ENCODE measurements at places on chromosomes 11 and 22. TPM values are rescaled to one million over a fixed set of nuclear protein-coding genes. Genes with fewer than 3 reads are reported as not detected.

Gene RAC2
- 2.1 TPM for total RNA-seq

Gene CBLIF
- not detected for total RNA-seq

Gene KCNJ5
- total RNA-seq, result not detected

Gene GGTLC3
- not detected for total RNA-seq

Gene MYRF
- total RNA-seq, result 5.8 TPM

Gene TIMP3
- total RNA-seq, result 6.3 TPM

Gene CD3D
- not detected for total RNA-seq

Gene NTM
- 4.3 TPM for total RNA-seq

Gene SLCO2B1
- total RNA-seq, result 0.12 TPM

Gene TMEM121B
- 5.0 TPM for total RNA-seq

Gene DENND6B
- 7.8 TPM for total RNA-seq

DNA sequence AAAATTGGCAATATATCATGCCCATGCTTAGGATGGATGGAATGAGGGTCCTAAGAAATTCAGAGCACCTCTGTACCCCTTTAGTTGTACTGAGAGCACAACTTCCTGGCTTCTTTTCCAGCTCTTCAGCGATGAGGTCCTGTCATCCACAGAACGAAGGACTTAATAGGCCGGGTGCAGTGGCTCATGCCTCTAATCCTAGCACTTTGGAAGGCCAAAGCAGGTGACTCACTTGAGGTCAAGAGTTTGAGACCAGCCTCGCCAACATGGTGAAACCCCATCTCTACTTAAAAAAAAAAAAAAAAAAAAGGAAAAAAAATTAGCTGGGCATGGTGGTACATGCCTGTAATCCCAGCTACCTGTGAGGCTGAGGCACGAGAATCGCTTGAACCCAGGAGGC, 125.3 kb upstream of the BMAL1 start:
- no peaks in the 10 kb centered on the region for H3K36me3 ChIP-seq
- no peaks in the 10 kb centered on the region for H3K4me1 ChIP-seq
- no peak overlapping the region for H3K4me3 ChIP-seq
- DNase-seq, result no peak
- no peaks in the 10 kb centered on the region for H3K27me3 ChIP-seq
- H3K27ac ChIP-seq, result no peak overlapping the region

DNA sequence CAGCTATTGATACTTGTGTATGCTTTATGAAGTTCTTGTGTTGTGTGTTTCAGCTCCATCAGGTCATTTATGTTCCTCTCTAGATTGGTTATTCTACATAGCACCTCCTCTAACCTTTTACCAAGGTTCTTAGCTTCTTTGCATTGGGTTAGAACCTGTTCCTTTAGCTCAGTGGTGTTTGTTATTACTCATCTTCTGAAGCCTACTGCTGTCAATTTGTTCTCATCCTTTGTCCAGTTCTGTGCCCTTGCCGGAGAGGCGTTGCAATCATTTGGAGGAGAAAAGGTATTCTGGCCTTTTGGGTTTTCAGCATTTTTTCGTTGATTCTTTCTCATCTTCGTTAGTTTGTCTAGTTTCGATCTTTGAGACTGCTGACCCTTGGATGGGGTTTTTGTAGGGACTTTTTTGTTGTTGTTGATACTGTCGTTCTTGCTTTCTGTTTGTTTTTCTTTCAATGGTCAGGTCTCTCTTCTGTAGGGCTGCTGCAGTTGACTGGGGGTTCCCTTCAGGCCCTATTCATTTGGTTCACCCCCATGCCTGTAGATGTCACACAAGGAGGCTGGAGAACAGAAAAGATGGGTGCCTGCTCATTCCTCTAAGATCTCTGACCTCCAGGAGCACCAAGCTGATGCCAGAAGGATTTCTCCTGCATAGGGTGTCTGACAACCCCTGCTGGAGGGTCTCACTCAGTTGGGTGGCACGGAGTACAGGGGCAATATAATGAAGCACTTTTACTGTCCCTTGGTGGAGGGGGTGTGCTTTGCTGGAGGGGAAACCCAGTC, 35.9 kb upstream of the MUC15 start:
- H3K4me3 ChIP-seq, result no peak overlapping the region
- no peak overlapping the region for H3K27ac ChIP-seq
- H3K27me3 ChIP-seq, result no peaks in the 10 kb centered on the region
- peaks cover 7% of the 10 kb centered on the region for H3K4me1 ChIP-seq
- no peak for DNase-seq

DNA sequence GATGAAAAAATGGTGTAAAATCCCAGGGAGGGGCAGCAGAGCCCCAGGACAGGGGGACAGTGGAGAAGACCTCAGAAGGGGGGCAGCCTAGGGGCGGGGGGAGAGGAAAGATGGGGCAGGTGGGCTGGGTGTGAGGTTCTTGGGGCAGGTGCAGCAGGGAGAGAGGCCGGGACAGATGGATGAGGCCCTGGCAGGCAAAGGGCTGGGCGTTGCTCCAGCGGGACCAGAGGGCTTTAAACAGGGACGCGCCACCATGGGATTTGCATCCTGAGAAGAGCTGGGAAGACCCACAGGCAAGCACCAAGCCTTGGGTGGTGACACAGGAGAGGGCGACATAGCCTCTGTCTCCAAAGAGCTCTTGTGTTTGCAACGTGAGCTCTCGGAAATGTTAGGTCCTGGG, 1342.8 kb downstream of the TBC1D22A start:
- H3K4me3 ChIP-seq, result no peak overlapping the region
- no peaks in the 10 kb centered on the region for H3K36me3 ChIP-seq
- H3K4me1 ChIP-seq, result no peaks in the 10 kb centered on the region
- H3K27ac ChIP-seq, result no peak overlapping the region
- no peak for DNase-seq

DNA sequence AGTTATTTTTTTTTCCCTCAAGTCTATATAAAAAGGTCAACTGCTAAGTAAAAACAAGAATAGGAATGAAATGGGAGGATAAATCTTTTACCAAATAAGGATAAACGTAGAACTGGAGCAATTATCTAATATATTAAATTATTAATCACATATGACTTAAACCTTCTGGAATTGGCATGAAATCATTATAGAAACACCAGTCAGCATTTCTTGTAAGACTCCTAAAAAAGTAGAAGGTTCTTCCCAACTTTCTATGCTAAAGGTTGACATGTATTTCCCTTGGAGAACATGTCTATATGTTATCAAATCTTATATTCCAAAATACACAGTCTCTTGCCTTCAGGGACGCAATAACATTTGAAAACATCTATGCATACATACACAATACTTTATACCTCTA, 143.2 kb downstream of the SBF2 start:
- no peaks in the 10 kb centered on the region for H3K27me3 ChIP-seq
- H3K36me3 ChIP-seq, result no peaks in the 10 kb centered on the region
- no peak for DNase-seq
- H3K4me1 ChIP-seq, result no peaks in the 10 kb centered on the region
- H3K4me3 ChIP-seq, result no peak overlapping the region
- H3K27ac ChIP-seq, result no peak overlapping the region

DNA sequence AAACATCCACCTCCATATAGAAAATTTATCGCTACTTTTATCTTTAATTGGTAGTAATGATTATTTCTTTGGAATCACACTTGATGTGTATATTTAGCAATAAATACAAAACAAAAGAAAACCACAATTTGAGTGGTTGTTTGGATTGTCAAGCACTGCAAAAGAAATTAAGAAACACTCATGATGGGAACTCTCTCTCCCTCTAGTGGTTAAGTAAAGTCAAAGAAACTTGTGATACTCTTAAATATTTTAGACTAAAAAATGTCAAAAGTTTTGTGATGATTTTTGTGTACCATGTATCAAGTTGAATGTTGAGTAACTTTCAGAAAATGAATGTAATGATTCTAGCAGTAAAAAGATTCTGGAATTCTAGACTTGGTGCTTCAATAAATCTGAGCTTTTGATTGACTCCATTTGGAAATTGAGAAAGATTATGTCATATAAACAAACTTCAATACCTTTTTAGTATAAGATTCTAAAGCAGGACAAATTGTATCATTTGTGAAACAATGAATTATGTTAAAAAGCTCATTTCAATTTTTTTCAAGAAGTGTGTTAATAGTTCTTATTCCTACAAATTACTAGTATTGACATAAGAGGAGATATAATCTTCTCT, 20.8 kb downstream of the MUC15 start:
- DNase-seq, result no peak
- H3K27me3 ChIP-seq, result no peaks in the 10 kb centered on the region
- H3K27ac ChIP-seq, result no peak overlapping the region
- no peaks in the 10 kb centered on the region for H3K4me1 ChIP-seq
- H3K4me3 ChIP-seq, result no peak overlapping the region

- no peaks in the 10 kb centered on the region for H3K36me3 ChIP-seq
- H3K27ac ChIP-seq, result no peak overlapping the region
- no peaks in the 10 kb centered on the region for H3K27me3 ChIP-seq
- DNase-seq, result no peak
- H3K4me1 ChIP-seq, result no peaks in the 10 kb centered on the region
Observed at GRCh38 chr22:45804986-45805325, 133.3 kb downstream of the ATXN10 start.

- DNase-seq, result no peak
- no peak overlapping the region for H3K4me3 ChIP-seq
- H3K27ac ChIP-seq, result no peak overlapping the region
- no peaks in the 10 kb centered on the region for H3K36me3 ChIP-seq
- H3K4me1 ChIP-seq, result peaks cover 11% of the 10 kb centered on the region
Observed at GRCh38 chr11:119305556-119306372, 11.2 kb downstream of the MCAM start.

DNA sequence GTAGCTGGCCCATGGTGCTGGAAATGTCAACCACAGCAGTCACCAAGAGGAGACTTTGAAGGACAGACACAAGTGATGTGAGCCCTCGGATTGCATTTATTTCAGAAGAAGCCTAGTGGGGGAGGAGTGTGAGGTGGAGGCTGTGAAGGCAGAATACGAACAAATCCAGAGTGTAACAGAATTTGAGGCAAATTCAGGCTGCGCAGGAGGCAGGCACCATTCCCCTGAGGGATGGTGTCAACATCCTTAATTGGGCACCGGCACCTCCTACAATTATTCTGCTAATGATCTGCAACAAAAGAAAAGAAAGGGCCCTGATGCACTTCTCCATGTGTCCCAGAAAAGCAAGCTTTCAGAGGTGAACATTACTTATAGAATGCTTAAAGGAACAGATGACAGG, 32.2 kb downstream of the CWC15 start:
- no peaks in the 10 kb centered on the region for H3K36me3 ChIP-seq
- H3K27me3 ChIP-seq, result no peaks in the 10 kb centered on the region
- DNase-seq, result no peak
- peaks cover 6% of the 10 kb centered on the region for H3K4me1 ChIP-seq
- no peak overlapping the region for H3K4me3 ChIP-seq

- no peak for DNase-seq
- no peak overlapping the region for H3K4me3 ChIP-seq
- H3K27ac ChIP-seq, result no peak overlapping the region
- no peaks in the 10 kb centered on the region for H3K27me3 ChIP-seq
- peaks cover 19% of the 10 kb centered on the region for H3K4me1 ChIP-seq
Observed at GRCh38 chr11:69646493-69647389, 5.8 kb downstream of the CCND1 start.

- no peak overlapping the region for H3K27ac ChIP-seq
- DNase-seq, result no peak
- H3K4me3 ChIP-seq, result no peak overlapping the region
- H3K27me3 ChIP-seq, result no peaks in the 10 kb centered on the region
- H3K4me1 ChIP-seq, result peaks cover 3% of the 10 kb centered on the region
Observed at GRCh38 chr22:46418827-46419226, 83.3 kb downstream of the TRMU start.

DNA sequence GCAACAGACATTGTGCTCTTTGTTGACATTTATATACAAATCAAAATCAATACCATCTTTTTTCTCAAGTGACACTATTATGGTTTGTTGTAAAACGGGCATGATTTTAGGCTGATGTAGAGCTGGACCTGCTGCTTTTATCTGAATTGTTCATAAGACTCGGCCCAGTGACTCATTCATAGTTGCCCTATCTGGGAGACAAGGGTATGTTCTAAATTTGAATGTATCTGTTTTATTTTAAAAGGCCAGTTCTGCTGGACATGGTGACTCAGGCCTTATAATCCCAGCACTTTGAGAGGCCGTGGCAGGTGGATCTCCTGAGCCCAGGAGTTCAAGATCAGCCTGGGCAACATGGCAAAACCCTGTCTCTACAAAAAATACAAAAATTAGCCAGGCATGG, 39.3 kb downstream of the CEP295 start:
- no peak for DNase-seq
- peaks cover 61% of the 10 kb centered on the region for H3K36me3 ChIP-seq
- H3K4me3 ChIP-seq, result no peak overlapping the region
- H3K27ac ChIP-seq, result no peak overlapping the region

Data from neural progenitor cell (in vitro differentiated cells).